ENCODE measurements at places on chromosomes 6 and 20. TPM values are rescaled to one million over a fixed set of nuclear protein-coding genes. Genes with fewer than 3 reads are reported as not detected.

The PXDC1 gene
- 91.2 TPM for total RNA-seq

The USP49 gene
- 2.8 TPM for total RNA-seq

The TSPO2 gene
- not detected for total RNA-seq

The PHACTR3 gene
- total RNA-seq: 1.4 TPM

The KCNQ5 gene
- total RNA-seq: 1.1 TPM

The PRSS35 gene
- not detected for total RNA-seq

The SMOC2 gene
- 130 TPM for total RNA-seq

- DNase-seq: no peak
Observed at GRCh38 chr6:139161169-139161568, 26.3 kb downstream of the HECA start.

GRCh38 chr20:36150847-36151539 lies 3.5 kb upstream of the EPB41L1 start:
- no peak for DNase-seq

GRCh38 chr6:44266347-44266746 lies 996 bp upstream of the NFKBIE start:
- DNase-seq: no peak

- peak; percentile 51 for DNase-seq
Observed at GRCh38 chr20:50579511-50579910, 69.3 kb downstream of the PTPN1 start.

DNA sequence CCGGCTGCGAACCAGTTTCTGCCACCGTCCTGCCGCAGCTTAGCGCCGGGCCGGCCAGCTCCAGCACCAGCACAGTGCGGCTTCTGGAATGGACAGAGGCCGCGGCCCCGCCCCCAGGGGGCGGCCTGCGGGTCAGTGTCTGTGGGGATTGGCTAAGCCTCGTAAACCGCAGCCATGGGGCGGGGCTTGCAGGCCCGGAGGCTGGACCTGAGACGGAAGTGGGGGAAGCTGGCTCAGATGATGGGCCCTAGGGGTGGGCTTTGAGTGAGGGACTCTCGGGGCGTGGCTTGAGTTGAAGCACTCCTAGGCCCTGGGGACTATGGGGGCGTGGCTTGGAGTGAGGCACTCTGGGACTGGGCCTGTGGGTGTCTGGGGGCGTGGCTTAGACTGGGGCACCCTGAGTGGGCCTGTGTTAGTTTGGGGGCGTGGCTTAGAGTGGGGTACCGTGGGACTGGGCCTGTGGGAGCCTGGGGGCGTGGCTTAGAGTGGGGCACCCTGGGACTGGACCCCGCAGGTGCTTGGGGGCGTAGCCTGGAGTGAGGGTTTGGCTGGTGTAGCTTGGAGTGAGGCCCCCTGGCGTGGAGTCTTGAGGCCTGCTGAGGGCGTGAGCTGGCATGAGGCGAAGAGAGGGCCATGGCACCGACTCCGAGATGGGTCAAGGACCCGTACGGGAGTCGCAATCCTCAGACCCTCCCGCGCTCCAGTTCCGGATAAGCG lies 6.6 kb downstream of the L3MBTL1 start:
- DNase-seq: peak; percentile 99

- no peak for DNase-seq
Observed at GRCh38 chr6:27238010-27238983, 9.2 kb upstream of the PRSS16 start.

- DNase-seq: peak; percentile 24
Observed at GRCh38 chr6:168581706-168582105, 140.7 kb downstream of the SMOC2 start.

GRCh38 chr6:159461998-159462397 lies 231.0 kb downstream of the SOD2 start:
- no peak for DNase-seq

DNA sequence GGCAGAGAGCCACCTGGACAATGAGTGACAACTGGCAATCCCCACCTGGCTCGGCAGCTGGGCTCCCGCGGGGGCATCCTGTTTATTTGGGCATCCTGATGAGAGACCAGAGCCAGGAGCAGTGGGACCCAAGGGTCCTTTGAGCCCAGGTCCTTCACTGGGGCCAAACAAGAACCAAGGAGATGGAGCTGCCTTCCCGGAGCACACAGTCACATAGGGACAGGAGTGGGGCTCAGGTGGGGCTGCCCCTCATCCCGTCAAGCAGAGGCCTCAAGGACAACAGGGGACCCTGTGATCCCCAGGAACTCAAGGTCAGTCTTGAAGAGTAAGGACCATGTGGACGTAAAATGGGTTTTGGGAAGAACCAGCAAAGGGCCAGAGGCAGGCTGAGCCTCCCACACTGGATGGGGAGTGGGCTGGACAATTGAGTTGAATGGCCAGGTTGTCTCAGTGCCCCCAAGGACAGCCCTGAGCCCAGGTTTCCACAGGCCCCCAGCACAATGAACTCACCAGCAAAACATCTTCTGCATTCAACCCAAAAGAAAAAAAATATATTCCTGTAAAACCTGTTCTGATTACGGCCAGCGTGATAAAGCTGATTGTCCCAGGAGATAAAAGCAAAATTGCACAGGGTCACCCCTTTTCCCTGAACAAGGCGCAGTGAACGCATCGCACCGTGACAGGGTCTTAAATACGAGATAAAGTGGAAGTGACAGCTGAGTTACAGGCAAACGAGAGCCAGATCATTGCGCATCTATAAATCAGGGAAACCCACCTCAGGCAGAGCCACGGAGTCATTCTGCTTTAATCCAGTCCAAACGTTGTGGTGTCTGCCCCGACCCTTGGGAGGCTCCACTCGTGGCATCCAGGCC lies 86.2 kb downstream of the ANKRD60 start:
- DNase-seq: peak; percentile 30

- no peak for DNase-seq
Observed at GRCh38 chr6:56746767-56747504, 104.2 kb upstream of the DST start.

DNA sequence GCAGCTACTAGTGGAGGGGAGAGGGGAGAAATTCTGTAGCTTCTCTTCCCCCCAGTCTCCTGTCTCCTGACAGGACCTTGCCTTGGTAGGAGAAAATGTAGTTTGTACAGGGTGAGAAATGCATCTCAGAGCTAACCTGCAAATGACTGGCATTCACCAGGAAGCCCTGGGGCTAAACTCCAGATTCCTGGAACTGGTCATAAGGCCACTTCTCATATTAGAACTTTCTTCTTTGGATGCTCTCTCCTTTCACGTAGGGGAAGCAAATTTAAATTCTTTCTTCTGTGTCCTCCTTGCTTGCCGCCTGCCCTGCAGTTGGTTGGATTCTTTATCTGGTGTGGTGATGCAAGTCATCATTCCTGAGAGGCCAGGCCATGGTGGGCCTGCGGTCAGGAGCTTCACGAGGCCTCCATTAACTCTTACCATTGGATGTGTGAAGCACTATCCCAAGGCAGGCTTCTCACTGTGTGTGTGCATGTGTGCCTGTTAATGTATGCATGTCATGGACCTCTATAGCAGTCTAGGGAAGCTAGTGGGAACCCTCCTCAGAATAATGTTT lies 182.0 kb downstream of the PHF3 start:
- DNase-seq: no peak

GRCh38 chr6:170007468-170008293 lies 256.3 kb downstream of the ERMARD start:
- peak; percentile 46 for DNase-seq

- DNase-seq: no peak
Observed at GRCh38 chr20:20793591-20793990, 81.1 kb upstream of the RALGAPA2 start.

- no peak for DNase-seq
Observed at GRCh38 chr20:43507150-43508080, at the start of gene L3MBTL1. TSS of gene L3MBTL1 (plus strand) at chr20:43507697. CDS start at chr20:43513504, 5,807 bp downstream.

GRCh38 chr6:128421788-128422187 lies 98.6 kb downstream of the PTPRK start:
- DNase-seq: no peak

GRCh38 chr6:54419885-54420284 lies 111.6 kb downstream of the TINAG start:
- no peak for DNase-seq

- DNase-seq: no peak
Observed at GRCh38 chr6:145489583-145489982, 245.7 kb downstream of the EPM2A start.

DNA sequence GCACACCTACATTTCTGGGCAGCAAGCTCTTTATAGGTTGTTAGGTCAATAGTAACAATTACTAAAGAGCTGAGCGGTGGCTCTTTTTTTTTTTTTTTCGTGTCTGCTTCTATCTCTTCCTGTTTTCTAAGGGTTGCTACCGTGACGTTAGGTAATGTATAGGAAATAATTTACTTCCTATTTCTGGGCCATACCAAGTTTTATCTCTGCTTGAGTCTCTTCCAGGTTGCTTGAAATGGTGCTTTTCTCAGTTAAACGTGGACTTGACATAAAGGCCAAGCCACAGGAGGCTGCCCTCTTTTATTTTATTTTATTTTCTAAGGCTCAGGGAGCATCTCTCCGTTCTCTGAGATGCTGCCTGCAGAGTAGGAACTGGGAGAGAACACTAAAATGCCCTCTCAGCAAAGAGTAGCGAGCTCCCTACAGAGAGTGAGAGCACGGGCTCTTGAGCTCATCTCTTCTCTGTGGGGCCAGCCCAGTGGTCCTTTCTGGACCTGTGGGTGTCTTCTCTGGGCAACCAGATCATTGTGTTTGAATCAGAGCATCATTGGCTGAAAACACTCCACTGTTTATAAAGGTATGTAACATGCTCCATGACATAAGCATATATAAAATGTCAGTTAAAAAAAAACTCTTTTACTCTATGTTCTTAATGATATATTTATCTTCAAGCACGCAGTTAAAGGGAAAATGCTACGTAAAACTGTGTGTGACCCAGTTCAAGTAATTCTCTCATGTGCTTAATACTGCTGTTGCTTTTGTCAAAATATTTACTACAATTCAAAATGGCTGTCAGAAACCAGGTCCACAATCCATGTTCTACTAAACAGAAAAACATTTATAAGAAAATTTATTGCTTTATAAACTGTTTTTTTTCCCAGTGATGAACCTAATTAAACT lies at the start of gene ZNF831:
ZNF831 (plus strand) TSS at position 191 of the 900 bp plus-strand sequence. CDS start 27,199 bp downstream, outside the sequence.
- no peak for DNase-seq

DNA sequence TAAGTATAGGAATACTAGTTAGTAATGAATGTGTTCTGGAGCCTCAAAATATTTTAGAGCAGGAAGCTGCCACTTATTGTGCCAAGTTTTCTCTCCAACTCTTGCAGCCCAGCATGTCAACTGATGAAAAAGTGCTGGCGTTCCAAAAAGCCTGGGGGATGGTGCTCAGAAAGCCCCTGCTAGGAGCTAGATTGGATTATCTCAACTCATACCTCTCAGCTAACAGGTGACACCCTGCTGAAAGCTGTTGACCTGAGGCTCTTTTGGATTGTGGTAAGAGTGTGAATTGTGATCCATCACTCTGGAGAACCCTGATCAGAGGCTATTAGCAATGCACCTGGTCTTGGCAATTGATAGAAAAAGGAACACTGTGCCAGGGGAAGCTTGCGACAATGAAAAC lies 580.4 kb downstream of the EYS start:
- no peak for DNase-seq

DNA sequence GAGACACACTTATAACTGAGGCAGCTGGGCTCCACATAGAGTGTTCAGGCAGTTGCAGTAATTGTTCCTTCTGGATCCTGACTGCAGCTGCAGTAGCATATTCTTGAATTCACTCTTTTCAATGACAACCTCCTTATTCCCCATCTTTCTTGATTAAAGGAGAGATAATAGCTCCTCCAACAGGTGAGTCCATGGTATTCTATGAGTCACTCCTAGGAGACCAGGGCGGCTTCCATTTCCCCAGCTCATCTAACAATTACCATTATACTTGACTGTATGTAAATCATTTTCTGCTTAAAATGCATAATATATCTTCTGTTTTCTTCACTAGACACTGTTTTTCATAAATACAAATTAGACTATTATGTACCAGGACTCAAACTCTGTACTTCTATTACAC lies 62.4 kb downstream of the TENT5A start:
- DNase-seq: no peak

DNA sequence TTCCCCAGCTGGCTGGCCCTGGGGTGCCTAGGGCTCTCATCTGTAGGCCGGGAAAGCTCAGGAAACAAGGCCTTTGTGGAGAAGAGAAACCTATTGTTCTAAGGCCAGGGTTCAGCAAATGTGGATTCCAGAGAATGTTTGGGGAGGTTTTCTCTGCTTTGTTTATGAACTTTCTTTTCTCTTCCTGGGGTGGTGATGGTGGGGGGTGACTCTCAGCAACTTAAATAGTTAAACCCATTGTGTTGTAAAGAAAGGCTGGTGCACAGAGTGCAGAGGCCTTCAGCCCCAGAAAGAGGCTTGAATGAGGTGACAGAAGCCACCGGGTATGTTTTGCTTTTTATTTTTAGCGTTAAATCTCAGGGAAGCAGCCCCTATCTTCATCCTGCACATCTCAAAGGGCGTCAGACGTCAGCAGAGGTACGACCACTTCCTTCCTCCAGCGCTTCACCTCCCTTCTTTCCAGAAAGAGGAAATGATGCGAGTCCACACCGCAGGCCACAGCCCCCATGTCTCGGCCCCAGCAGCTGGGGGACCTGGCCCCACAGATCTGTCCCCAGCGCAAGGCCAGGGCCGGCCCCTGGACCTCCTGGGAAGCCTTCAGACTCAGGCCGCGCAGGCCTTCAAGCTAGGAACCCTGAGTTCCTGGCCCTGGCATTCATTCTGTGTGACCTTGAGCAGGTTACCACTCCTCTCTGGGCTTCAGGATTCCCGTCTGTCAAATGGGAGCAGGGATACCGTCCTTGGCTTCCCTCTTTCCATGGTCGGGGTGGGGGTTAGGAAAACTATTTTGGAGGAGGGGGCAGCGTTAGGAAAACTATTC lies 605 bp upstream of the PPP1R16B start:
- DNase-seq: no peak
